ENCODE measurements at places on chromosomes 5 and 9.

DNA sequence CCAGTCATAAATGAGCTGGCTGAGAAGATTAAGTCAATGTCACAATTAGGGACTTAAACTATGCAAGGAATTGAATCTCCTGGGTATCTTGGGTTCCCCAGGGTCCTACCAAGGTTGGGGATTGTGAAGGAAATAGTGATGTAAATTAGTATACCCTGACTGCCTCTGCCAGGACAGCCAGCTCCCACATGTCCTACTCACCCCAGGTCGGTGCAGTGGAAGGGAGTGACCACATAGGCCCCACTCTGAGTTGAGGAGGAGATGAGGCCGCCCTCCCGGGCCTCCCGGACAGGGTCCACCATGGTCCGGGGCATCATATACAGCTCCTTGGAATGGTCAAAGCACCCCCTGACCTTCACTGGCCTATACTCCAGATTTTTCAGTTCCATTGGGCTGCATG, 2.7 kb downstream of the SURF1 start:
- no peak for DNase-seq

DNA sequence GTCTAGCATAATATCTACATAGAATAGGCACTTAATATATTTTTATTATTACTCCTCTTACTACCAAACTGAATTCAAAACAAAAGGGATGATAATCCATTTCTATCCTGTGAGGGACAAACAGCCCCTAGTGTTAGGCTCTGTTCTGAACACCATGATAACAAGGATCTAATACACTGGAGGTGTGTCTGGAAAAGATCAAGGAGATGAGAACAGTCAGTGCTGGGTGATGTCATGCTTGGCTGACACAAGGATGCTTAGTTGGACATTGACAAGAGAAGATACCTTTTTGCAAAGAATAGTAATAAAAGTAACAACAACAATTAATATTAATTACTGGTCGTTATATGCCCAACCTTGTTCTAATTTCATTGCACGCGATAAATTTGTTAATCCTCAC, 458.7 kb downstream of the EBF1 start:
- no peak for DNase-seq

DNA sequence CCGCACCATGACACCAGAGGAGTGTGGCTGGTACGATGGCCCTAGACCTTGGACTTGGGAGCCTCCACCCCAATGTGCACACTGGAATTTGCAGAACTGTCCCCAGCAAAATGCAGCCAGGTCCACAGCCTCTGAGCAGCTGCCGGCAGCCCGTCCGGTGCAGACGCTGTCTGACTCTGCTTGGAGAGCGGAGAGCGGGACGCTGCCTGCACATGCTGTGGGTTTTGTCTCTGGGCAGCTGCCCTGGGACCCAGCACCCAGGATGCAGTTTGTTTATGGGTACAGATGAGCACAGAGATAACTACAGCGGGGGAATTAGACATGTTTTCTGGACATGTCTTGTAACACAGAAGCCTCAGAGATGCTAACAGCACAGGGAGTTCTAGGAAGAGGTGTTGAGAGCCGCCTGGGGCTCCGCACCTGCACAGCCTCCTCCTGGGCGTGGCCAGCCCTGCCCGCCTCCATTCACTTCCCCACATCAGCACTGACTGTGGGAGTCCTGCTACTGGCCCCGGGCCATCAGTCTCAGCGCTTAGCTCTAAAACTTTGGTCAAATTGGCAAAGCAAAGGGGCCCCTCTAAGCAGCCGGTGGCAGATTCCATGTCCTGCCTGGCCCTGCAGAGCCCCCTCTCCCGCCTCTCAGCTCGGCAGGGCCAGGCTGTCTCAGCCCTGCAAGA, 159.6 kb downstream of the IRX2 start:
- DNase-seq, result no peak

- no peak for DNase-seq
These were observed 47.3 kb downstream of the MED27 start for GRCh38 chr9:132032238-132032950.

- DNase-seq, result no peak
These were observed 57.4 kb downstream of the SERINC5 start for GRCh38 chr5:80198399-80198798.

- no peak for DNase-seq
These were observed 1.7 kb downstream of the STPG3 start for GRCh38 chr9:137252555-137253506.

DNA sequence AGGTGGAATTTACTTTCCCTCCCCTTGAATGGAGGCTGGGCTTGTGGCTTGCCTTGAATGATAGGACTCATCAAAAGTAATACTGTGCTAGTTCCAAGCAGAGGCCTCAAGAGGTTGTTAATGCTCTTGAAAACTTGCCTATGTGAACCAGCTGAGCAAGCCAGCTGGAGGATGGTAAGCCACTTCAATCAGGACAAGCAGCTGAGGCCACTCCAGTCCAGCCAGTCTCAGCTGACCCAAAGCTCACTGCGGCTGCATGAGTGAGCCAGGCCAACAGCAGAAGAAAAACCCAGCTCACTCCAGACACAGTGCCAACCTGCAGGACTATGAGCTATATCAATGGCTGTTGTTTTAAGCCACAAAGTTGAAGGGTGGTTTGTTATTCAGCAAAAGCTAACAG, 182.8 kb downstream of the MCTP1 start:
- DNase-seq, result no peak

GRCh38 chr5:27769748-27770402, 731.5 kb upstream of the CDH9 start:
- no peak for DNase-seq

DNA sequence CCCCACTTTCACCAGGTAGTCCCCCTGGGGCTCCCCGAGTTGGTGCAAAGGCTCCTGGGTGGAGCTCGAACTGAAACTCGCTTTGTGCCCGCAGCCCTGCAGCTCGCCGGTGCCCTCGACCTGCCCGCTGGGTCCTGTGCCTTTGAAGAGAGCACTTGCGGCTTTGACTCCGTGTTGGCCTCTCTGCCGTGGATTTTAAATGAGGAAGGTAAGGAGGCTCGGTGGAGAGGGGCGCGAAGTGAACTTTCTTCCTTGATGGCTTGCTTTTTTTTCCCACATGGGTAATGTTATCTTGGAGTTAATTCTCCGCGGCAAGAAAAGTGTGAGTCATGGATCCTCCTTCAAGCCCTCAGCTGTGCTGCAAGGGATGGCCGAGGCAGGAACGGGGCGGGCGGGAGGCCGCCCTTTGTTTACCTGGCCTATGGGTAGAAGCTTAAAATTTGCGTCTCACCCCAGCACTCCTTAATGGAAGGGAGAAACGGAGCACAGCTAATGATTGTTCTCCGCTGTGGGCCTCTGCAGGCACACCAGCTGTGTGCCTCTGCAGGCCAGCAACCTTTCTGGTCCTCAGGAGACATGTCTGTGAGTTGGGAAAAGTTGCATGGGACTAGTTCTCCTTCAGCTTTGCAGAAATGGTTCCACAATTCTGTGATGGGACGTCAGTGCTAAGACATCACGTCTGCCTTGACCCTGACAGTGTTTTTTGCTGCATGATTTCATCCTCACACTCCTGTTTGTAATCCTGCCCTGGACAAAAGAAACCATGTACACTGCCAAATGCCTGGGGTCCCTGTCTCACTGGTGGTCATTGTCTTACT, 1.1 kb downstream of the MAMDC2 start:
- DNase-seq, result no peak

DNA sequence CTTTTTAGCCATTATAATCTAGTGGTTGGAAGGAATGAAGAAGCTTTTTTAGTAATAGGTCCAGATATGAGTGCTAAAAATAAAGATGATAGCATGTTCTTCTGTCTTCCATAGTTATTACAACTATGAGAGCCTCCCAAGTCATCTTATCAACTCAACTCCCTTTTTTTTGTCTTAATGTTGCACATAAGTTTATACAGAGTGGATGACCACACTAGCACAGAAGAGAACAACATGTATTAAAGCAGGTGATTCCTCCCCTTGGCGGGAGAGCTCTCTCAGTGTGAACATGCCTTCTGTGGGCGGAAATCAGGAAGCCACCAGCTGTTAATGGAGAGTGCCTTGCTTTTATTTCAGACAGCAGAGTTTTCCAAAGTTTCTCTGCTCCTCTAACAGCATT, 40.1 kb upstream of the STX17 start:
- no peak for DNase-seq

DNA sequence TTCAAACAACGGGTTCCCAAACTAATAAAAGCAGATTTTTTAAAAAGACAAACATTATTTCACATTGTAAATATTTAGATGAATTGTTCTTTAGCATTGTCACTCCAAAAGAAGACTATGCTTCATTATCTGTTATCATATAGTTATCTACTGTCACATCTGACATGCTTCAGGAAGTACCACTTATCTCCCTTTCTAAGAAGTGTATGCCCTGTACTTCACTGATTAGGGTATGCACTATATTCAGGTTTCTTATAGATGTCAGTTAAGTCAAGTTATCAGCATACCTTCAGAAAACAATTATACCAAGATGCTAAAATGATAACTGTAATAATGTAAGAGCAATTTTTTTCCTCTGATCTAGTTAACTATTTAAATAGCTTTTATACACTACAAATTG, 40.4 kb downstream of the LMBRD2 start:
- DNase-seq, result no peak
